ENCODE measurements at places on chromosomes 7 and 10.

DNA sequence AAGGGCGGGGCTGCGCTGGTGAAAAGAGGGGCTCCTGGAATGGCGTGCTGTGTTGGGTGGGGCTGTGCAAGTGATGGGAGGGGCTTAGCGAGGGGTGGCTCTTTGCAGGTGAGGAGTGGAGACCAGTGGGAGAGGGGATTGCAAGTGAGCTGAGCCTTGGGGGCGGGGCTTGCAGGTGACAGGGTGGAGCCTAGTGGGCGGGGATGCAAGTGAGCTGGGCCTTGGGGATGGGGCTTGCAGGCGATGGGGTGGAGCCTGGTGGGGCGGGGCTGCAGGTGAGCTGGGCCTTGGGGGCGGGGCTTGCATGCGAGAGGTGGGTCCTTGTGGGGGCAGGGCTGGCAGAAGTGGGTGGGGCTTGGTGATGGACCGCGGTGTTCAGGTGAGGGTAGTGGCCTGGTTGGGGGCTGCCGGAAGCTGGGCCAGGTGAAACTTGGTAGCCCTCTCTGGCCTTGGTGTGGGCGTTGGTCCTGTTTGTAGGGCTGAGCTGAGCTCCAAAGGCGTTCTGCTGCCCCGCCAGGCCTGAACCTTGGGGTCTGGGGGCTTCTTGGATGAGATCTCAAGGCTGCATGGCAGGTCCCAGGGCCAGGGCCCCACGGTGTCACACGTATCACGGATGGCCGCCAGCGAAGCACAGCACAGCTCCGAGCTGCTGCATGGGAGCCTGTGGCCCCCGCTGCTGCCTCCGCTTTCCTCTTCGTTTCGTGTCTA is 743 bp upstream of the PITRM1 start:
- no peak for DNase-seq

DNA sequence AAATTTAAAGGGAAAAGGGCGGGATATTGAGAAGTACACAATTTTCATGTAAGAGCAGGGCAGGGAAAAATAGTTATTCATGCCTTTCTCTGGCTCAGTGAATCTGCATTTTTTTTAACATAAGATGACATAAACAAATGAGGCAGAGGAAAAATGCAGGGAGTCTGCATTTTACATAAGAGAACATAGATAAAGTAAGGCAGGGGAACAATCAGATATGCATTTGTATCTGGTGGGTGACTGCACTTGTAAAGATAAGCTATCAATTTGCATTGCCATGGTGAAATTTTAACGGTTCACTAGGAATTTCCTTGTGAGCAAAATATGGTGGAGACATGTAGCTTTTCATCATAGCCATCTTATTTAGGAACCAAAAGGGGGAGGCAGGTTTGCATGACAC is 33.5 kb downstream of the ALOX5 start:
- DNase-seq, result no peak

DNA sequence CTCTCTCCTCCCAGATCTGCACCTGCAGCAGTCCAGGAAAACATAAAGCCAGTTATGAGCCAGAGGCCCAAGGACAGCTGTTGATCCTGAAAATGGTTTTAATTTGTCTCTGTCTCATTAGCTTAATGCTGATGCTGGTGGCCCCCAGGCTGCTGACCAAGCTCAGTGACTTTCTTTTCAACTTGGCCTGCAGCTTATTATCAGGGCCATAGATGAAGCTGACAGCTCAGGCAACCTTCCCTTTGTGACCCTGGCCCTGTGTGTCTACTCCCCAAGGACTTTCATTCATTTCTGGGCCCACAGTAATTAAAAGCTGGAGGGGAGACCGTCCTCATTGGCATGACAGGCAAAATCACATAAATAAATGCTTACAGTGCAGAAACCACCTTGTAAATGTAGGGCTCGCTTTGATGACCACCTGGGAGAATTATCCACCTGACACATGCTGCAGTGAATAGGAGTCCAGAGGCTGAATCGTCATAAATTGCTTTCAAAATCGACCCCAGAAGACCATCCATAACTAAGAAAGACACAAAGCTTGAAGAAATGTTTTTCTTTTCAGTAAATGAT is 138.5 kb downstream of the NPY start:
- no peak for DNase-seq

GRCh38 chr7:142506601-142507000 is 242.7 kb upstream of the PRSS1 start:
- DNase-seq, result no peak

DNA sequence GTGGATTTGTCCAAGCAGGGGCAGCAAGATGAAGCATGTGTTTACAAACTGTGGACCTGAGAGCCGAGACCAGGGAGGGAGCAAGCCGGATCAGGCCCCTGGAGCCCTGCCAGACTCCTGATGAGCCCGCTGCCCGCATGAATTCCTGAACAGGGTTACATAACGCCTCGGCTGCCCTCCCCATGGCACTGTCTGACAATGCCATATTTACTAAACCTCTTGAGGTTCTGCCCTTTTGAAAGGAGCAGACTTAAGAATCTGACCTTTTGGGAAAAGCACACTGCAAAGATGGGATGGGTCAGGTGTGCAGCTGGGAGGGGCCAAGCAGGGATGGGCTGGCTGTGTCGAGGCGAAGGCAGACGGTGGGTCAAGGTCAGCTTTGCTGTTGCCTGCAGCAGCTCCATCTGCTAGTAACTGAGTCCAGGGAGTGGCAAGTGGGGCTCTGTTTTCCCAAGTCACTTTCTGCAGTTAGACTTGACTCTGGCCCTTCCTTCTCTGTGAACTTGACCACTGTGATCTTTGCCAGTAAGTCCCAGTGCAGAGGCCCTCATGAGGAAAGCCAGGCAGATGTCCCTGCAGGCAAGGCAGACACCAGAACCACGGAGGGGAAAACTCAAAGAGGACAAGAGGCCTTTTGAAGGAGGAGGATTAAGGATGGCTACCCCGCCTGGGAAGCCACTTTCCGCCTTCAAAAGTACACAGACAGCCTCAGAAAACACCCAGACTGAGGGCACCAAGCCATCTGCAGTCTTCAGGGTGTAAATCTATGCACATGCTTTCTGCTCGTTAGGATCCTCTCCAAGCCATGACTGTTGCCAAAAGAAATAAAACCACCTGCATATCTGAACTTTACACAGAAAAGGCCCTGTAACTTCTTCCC is 175.8 kb downstream of the TNS3 start:
- DNase-seq, result no peak

GRCh38 chr10:46064269-46064817 is 18.3 kb upstream of the MSMB start:
- no peak for DNase-seq

- no peak for DNase-seq
Observed at GRCh38 chr10:1560535-1561192, 176.7 kb downstream of the ADARB2 start.

GRCh38 chr10:24444337-24444736 is 235.4 kb downstream of the KIAA1217 start:
- DNase-seq, result no peak

DNA sequence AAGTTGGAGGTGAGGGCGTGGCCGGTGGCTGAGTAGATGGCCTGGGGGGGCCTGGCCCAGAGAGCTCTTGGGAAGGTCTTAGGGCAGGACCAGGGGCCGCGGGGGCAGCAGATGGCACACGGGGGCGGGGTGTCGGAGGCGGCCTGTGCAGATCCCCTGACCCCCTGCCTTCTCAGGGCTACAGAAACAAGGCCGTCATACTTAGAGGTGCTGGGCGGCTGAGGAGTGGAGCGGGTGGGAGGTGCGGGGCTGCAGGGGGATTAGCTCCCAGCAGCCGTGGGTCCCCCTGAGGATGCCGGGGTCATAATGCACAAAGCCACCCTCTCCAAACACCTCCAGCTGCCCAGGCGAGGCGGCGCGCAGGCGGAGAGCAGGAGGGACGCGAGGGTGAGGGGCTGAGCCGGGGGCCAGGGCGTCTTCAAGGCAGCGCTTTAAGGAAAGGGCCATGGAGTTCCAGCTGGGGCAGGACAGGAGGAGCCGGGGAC is 40.4 kb upstream of the ZNF32 start:
- DNase-seq, result no peak

- DNase-seq, result peak; percentile 7
Observed at GRCh38 chr7:128672927-128673517, 930 bp downstream of the GARIN1A start.

DNA sequence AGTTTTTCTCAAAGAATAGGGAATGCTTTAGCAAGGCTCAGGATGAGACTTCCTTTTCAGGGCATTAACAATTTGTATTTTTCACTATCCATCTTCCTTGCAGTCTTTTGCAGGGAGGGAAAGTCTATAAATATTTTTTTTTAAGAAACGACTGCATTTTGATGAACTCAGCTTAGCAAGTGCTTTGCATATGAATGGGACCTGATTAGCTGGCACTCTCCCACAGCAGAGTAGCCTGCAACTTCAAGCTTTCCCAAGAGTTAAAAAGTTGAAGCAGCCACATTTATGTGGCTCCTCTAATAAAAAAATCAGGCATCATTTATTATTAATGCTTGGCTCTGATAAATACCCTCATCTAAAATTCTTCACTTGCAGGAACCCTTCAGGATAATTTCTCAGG is 134.0 kb downstream of the GRID1 start:
- no peak for DNase-seq

DNA sequence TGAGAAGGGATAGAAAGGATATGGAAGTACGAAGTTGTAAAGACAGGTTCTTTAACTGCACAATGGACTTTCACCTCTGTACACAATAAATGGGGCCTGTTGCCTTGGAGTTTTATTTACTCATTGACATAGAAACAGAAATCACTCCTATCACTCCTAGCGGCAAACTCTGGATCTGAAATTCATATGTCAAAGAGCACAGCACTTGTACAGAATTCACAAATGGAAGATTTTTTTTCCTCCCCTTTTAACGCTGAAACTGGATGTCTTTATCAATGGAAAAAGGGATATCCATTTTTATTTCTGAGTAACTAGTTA is 18.2 kb downstream of the NT5C3A start:
- DNase-seq, result no peak

DNA sequence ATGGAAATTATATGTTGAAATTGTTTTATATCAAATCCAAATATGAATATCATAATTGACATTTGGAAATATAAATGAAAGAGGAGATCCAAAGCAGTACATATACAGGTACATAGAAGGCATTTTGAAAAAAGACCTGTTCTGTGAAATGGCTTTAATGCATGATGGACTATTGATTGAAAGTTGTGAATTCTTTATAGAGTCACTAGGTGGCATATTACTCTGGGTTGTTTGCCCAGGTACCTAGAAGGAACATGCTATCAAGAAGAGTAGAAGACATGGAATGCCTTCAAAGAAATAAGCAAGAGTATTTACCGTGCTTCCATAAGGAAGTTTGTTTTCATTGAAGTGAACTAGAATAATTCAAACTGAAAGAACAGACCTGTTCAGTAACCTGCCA is 160.0 kb upstream of the ANK3 start:
- DNase-seq, result no peak

DNA sequence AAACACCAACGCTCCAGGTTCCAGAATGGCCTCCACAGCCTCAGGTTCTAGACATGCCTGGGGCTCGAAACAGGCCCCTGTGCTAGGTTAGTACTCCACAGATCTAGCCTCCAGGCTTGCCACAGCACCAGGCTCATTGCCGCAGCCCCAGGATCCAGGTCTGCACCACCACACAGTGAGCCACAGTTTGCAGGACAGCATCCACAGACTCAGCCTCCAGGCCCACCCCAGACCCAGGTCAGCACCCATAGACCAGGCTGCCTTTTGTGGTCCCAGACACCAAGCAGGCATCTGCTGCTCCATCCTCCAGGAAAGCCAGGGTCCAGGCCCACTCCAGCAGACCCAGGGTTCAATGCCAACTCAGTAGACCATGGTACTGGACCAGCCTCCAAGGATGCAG is 132.3 kb upstream of the VSTM2A start:
- no peak for DNase-seq

DNA sequence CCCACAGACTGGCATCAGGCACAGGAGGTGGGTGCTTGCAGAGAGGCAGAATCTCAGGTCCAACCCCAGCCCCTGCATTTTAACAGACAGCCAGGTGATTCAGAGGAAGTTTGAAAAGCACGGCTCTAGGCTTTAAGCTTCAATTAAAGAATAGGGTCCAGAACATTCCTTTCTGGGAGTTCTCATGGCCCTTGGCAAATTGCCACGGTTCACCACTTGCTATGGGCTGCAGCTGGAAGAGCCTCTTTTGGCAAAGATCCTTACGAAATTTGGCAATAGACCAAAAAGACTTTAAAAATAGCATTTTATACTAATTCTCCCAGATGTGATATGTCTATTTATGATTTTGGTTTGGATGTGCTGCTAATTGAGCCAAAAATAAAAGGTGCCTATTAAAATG is 148.1 kb downstream of the ITGA8 start:
- DNase-seq, result no peak

GRCh38 chr7:110148054-110148453 is 942.9 kb upstream of the LRRN3 start:
- DNase-seq, result no peak

- DNase-seq, result no peak
Observed at GRCh38 chr7:986766-987751, 4.1 kb downstream of the CYP2W1 start.

- no peak for DNase-seq
Observed at GRCh38 chr10:72702868-72703581, 11.1 kb downstream of the MCU start.

- DNase-seq, result no peak
Observed at GRCh38 chr7:116502201-116503096, 2.9 kb downstream of the CAV2 start.

DNA sequence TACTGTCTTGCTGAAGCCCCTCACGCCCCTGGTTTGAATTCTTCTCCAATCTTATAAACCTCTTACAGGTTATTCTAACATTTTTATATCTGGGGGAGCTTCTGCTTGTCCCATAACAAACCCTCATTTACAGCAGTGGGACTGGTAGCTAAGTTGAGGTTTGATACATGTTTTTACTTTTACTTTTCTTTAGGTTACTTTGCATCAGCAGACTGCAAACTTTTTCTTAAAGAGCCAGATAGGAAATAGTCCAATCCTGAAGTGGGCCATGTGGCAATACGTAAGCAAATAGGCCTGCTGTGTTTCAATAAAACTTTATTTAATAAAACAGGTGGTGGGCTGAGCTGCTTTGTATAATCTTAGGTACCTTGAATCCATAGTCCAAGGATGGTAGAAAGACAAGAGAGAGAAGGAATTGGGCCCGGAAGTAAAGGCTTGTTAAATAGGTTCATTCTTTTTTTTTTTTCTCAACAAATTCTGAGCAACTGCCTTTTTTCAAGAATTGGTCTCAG is 27.3 kb downstream of the RAB18 start:
- no peak for DNase-seq

DNA sequence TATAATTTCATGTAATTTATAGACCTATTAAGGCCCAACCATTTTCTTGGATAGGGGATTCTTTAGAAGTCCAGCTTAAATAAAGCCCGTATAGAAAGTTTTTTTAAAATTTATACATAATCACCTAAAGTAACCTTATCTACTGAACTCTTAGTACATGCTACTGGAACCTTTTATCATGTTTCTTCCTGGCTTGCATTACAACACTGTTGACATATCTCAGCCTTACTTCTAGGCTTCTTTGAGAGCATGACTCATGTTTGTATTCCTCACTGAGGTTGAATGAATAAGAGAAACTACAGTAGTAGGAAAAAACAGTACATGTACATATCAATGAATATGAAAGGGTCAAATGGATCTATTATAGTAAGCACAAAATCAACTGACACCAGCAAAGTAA is 8.2 kb upstream of the MAGI2 start:
- DNase-seq, result no peak
